ENCODE measurements at places on chromosomes 12 and 14.

- no peak for DNase-seq
These were observed 127.7 kb upstream of the SFSWAP start for GRCh38 chr12:131583090-131583712.

DNA sequence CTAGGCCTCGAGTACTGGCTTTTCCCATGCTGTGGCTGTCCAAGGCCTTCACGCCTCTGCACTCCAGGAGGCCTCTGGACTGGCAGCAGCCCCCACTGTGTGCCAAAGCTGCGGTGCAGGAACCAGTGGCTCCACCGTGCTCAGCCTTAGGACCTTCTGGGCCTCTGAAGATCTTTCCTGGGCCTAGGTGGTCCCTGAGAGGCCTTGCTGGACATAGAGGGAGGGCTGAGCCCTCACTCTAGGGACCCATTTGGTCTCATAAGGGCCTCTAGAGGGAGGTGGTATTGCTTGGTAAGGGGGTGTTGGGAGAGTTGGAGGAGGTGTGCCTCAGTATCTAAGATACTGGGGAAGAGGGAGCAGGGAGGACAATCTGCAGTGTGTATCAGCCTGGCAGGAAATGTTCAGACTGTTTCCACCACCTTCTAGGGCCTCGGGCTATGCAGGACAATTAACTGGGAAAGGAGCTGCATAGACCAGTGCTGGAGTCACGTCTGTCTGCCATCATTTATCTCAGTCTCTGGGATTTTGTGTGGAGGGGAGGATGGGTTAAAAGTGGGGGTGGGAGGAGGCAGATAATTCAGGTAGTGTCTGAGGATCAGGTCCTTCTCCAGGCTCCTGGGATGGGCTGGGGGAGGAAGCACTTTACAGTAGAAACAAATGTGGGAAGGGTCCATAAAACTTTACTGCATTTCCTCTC lies 2.9 kb downstream of the HOXC5 start:
- no peak for DNase-seq

DNA sequence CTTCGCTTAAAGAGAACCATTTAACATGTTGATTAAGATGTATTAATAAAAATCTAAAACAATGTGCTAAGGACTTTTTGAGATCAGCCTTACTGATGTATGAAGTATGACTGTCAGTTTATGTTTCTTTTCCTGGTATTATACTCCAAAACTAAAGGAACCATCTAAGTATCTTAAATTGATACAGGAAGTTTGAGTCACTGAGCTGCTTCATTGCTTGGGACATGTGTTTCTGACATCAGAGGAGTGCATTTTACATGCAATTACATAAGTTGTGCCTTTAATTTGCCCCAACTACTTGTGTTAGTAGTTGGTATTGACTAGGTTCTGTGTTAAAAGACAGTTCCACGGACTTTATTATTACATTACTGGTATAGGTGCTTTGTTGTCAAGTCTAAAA lies 50.9 kb downstream of the PROX2 start:
- DNase-seq, result no peak

- DNase-seq, result no peak
These were observed 125.6 kb upstream of the NOS1 start for GRCh38 chr12:117486840-117487659.

- DNase-seq, result no peak
These were observed 72.9 kb downstream of the FRMD6 start for GRCh38 chr14:51724650-51725049.

DNA sequence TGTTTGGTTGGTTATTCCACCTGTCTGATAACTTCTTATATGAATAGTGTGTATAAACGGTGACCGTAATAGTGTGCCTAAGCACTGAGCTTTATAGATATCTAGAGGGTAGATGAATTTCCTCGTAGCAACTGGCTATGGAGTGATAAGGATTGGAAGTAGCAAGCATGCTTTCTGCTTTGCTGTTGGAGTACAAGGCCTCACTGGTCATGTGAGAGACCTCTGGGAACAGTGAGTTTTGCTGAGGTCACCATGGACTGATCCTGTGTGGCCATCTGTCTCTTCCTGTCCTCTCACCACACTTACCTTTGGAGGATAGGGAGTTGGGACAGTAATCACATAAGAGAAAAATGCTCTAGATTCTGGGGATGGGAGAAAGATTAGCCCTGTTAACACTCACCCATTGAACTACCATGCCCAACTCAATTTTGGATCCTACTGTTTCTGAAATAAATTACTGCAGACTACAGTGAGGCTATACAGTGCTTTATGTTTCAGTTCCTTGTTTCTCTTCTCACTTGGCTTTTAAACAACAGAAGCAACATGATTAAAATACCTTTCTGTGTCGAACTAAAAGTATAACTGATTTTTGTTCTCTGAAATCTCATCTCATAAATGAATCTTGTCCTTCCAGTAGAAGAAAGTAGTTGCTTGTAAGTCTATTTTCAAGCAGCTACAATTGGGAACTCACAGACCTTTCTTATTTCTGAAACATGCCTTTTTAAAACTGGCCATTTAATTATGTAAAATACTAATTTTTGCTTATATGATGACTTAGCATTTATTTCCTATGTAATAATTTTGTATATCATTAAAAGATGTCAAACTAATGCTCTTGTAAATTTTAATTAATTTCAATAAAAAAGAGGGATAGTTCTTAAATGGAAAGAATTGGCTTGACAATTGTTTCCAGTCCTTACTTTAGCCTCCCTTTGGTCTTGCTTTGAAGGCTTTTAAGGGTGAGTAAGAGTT lies 8.3 kb downstream of the TMX1 start:
- DNase-seq, result no peak

DNA sequence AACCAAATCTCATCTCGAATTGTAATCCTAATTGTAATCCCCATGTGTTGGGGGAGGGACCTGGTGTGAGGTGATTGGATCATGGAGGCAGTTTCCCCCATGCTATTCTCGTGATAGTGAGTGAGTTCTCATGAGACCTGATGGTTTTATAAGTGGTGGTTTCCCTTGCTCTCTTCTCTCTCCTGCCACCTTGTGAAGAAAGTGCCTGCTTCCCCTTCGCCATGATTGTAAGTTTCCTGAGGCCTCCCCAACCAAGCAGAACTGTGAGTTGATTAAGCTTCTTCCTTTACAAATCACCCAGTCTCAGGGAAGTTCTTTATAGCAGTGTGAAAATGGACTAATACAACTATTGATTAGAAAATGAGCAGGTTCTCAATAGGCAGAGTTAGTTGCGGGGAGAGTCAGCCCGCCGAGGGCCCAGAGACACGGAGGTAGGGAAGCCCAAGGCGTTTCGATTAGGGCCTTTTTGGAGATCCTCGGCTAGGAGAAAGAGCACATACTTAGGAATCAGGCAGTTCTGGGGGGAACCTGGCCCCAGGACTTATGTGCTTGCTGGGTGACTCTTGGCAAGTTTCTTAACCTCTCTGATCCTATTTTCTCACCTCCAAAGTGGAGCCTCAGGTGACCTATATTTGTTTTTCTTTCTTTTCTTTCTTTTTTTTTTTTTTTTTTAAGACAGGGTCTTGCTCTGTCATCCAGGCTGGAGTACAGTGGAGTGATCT lies 65.7 kb downstream of the MVK start:
- no peak for DNase-seq

DNA sequence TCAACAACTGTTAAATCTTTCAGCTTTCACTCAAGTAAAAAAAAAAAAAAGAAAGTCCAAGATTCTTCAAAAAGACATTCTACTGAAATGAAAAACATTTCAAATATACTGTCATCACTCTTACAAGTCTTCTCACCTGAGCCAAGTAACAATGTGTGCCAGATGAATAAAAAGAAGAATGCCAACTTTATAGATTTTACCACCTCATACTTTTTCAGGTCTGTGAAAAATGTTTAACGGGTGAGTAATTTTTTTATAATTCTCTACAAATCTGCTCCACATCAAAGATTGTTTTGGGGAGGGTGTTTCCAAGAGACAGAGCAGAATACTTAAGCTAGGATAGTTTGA lies 181.0 kb upstream of the BMP4 start:
- no peak for DNase-seq

DNA sequence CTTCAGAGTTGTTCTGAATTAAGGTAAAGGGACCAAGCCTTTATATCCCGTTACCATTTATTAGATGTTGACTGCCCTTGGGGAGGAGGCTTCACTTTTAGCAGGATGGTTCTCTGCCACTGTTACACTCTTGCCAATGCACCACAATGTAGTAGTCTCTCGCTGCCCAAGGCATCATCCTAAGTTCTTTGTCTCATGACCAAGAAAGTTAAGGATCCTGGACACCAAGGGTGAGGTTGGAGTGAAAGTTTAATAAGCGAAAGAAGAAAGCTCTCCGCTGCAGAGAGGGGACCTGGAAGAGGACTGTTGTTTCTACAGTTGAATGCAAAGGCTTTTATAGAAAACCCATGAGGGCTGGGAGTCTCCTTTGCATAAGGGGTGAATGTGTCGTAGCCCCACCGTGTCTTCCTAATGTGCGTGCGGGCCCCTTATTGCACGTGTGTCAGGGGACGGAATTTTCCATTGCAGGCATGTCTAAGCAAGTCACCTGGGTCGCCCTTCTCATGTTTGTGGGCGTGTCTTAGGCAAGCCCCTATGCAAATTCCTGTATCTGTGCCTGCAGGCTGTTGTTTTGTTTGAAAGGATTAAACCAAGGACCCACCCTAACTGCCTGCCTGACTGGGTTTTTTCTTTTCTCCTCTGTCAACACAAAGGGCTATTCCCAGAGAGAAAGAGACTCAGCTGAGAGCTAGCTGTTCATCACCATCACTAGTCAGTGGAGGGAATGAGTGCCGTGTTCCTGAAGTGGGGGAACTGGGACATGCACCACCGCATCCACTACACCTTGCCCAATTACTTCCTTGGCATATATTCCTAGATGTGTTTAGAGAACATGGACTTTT lies 17.6 kb upstream of the RNASE1 start:
- DNase-seq, result no peak

DNA sequence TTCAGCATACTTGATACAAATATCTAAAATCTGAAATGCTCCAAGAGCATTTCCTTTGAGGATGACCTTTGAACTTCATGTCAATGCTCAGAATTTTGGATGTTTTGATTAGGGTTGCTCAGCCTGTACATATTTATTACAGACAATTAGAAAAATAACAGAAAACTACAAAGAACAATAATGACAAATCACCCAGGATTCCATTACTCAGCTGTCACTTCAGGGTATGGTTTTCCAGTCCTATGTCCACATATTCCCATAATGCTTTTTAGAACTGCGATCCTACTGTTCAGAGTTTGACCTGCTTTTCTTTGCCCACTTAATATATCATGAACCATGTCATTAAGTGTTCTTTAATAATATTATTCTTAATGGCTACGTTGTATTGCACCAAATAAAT lies 11.4 kb downstream of the DLGAP5 start:
- no peak for DNase-seq

- no peak for DNase-seq
These were observed 29.6 kb downstream of the ARL6IP4 start for GRCh38 chr12:123010110-123010509.

- DNase-seq, result no peak
These were observed 17.7 kb upstream of the TEAD4 start for GRCh38 chr12:2941524-2941923.

DNA sequence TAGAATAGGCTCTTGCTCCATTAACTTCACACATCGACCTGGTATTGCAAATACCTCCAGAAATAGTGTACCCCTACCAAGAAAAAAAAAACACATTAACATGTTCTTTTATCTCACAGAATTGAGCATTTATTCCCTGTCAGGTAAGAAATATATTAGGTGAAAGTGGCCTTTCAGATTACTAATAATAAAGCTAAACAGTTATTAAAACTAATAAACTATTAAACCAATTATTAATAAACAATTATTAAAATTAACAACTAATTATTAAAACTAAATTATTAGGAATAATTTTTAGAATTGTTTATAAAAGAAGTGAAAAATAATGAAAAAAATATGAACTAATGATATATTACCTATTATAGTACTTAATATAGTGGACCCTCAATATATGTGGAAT lies 7.2 kb upstream of the AK7 start:
- DNase-seq, result no peak

- DNase-seq, result no peak
These were observed 257.4 kb upstream of the ATXN7L3B start for GRCh38 chr12:74280156-74280655.

- no peak for DNase-seq
These were observed 248.0 kb downstream of the PDZRN4 start for GRCh38 chr12:41436076-41436475.

- no peak for DNase-seq
These were observed 37.0 kb upstream of the BAZ1A start for GRCh38 chr14:34912182-34912581.

- DNase-seq, result no peak
These were observed 733 bp downstream of the TTC7B start for GRCh38 chr14:90815572-90815821.

GRCh38 chr14:93302688-93303581 lies 29.9 kb downstream of the BTBD7 start:
- DNase-seq, result no peak

GRCh38 chr14:28482251-28483040 lies 284.1 kb upstream of the FOXG1 start:
- no peak for DNase-seq

- no peak for DNase-seq
These were observed 54.2 kb downstream of the SIX6 start for GRCh38 chr14:60563113-60563512.

- peak; percentile 62 for DNase-seq
These were observed 763.9 kb downstream of the NRXN3 start for GRCh38 chr14:78933948-78934524.

DNA sequence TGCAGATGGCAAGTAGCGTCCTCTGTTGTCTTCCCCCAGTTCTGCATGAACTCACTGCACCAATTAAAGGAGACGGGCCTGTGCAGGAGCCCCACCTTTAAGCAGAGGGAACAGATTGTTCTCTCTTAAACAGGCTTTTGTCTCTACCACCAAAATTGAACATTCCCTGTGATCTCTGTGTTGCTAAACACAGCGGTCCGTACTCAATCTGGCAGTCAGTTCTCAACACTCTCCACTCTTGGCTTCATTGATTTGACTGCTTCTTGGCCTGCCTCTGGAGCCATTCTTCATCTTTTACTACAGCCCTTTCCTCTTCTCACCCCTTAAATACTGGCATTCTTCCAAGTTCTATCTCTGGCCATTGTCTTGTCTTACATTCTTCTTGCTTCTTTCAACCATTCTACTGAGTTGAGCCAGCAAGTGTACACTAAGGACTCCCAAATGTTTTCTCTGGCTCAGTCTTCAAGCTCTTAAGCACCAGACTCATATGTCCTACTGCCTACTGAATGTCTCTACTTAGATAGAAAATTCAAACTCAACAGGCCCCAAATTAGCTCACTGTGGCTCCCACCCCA lies 8.0 kb upstream of the NT5DC3 start:
- DNase-seq, result no peak

DNA sequence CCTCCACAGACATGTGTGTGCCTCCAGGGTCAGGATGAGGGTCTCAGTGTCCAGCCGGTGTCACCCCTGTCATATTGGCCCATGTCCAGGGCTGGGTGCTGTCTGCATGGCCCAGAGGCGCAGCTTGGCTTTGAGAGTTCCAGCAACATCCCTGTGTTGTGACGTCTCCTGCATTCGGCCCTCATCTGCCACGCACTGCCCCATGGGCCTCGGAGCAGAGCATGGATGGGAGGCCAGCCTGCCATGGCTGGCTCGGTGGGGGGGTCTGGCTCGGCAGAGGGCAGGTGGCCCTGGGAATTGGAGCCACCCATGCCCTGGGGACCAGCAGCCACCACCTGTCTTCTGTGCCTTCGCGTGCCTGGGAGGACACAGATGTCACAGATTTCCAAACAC lies 10.8 kb upstream of the TEX22 start:
- DNase-seq, result no peak

All from COLO829 (cell line).